ENCODE measurements at places on chromosomes 6 and 20.

DNA sequence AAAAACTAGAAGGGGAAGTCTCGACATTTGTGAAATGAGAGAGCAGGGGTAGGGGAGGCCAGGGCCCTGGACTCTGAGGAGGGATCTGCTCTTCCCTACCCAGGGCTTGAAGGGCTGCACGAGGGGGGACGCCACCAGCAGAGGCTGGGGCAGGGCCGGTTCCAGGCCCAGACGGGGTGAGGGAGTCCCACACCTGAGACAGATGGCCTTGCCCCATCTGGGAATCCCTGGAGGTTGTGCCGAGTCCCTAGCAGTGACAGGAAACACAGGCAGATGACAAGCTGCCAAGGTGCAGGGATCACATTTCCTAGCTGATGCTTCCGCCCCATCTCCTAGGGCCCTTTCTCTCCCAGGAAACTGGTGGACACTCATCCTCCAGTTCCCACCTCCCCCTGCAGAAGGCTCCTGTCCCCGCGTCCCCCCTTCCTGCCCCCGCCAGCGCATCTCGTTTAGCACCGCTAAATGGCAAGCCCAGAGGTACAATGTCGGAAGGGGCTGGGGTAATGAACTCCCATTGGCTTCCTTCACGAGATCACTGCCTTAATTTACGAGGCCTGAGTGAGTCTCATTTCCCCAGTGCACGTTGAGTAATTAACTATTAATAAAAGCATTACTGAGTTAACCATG lies 35.2 kb upstream of the CDH22 start:
- no peak for DNase-seq

DNA sequence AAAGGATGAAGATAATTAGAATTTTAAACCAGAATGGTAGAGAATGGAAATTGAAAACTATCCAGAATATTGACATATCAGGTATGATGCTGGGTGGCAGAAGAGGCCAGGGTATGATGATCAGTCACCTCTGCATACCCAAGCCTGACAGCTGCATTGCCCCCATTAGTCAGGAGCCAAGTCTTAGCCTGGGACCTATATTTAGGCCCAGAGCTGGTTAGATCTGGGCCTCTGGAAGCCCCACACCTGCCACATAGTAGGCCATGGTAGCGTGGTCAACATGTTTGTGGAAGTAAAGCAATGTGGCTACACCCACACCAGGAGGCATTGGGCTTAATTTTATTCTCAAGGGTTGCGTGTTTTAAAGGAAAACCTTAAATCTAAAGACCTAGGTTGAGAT lies 32.1 kb upstream of the CALHM6 start:
- no peak for DNase-seq

DNA sequence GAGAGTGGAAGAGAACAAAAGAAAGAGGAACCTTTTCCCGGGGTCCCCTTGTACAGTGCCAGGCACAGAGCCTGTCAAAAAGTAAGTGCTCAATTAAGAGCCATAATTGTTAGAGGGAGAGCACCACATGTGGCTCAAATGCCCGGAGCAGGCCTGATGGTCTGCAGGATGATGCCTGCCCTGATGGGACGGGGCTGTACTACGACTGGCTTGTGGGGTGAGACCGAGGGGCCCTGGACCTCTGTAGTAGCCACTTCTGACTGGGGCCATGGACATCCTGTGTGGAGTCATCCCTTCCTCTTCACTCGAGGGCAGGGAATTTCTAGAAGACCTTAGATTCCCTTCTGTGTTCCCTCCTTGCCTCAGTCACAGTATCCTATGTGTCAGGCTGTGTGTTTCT lies 47.9 kb downstream of the KCNK5 start:
- DNase-seq, result no peak

- DNase-seq, result no peak
These were observed 120.1 kb upstream of the ADGRF1 start for GRCh38 chr6:47162231-47162630.

- DNase-seq, result no peak
These were observed 291.1 kb downstream of the DHX35 start for GRCh38 chr20:39253051-39253755.

- DNase-seq, result no peak
These were observed 3.7 kb downstream of the GRIK2 start for GRCh38 chr6:101397199-101397598.

- no peak for DNase-seq
These were observed 14.4 kb downstream of the NT5E start for GRCh38 chr6:85464260-85464644.

DNA sequence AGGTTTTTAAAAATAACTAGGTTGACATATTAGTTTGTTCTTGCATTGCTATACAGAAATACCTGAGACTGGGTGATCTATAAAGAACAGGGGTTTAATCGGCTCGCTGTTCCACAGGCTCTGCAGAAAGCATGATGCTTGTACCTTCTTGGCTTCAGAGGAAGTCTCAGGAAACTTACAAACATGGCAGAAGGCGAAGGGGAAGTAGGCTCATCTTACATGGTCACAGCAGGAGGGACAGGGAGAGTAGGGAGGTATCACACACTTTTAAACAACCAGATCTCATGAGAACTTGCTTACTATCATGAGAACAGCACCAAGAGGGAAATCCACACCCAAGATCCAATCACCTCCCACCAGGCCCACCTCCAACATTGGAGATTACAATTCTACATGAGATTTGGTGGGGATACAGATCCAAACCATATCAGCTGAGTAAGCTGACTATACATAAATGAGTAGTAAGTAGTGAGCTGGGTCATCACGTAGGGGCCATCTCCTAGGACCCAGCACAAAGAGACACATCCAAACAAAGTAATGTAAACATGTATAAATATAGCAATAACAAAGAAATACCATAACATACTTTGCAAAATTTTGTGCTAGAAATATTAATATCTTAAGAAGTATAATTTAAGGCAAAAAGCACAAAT lies 31.4 kb upstream of the SIRPG start:
- no peak for DNase-seq

GRCh38 chr6:110683241-110683640 lies 132.0 kb downstream of the CDK19 start:
- DNase-seq, result no peak

GRCh38 chr20:54028276-54029011 lies 42.0 kb downstream of the BCAS1 start:
- no peak for DNase-seq

DNA sequence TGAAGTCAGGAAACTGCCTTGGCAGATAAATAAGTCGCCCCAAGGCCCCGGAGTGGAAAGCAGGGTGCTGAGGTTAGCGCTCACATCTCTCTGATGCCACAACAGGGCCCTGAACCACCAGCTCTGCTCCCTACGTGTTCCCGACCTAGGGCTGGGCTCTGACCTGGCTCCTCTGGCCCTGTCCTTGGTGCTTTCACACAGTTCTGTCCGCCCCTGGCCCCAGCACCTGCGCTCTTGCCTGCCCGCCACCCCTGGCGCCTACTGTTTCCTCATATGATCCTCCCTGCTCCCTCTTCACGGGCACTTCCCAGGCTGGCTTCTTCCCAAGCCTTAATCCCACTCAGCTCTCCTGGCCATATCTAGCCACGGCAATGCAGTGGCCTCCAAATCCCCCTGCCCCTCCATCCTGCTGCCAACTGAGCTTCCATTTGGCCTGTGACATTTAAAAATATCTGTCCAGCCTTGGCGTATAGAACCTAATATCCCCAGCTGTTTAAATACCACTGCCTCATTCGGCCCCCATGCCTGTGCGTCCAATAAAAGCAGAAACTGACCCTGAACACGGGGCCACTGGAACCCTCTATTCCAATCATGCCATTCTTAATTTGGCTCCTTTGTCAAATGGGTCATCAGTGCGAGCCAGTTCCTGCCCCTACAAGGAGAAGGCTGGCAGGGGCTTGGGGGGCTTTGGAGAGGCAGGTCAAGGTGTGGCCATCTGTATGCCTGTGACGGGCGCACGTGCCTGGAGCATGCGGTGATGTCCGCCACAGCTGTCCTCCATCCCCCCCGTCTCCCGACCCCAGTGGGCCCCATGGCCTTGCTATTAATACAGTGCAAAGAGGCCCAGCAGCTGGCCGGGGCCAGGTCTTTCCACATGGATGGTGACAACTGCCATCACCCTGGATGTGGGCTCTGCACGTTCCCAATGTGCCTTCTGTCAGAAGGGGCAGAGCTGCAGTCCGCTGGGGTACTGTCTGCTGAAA lies 27.7 kb downstream of the GNAS-AS1 start:
- DNase-seq, result no peak

- DNase-seq, result no peak
These were observed 58.3 kb upstream of the GGTLC1 start for GRCh38 chr20:24046888-24047287.

- DNase-seq, result no peak
These were observed 623 bp downstream of the MYBL2 start for GRCh38 chr20:43667341-43668132.
